ENCODE measurements at places on chromosomes 2 and 18.

DNA sequence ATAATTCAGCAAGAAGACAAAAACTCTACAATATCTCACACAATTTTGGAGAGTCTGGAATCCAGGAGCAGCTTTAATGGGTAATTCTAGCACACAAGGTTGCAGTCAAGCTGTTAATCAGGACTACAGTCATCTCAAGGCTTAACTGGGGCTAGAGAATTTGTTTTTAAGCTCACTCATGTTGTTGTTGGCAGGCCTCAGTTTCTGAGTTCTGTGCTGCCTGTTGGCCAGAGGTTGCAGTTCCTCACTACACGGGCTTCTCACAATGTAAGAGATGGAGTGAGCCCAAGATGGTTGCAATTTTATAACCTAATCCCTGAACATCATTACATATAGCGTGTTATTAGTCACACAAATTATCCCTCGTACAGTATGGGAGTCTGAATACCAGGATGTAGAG is 50.6 kb upstream of the TMEFF2 start:
- DNase-seq, result no peak

DNA sequence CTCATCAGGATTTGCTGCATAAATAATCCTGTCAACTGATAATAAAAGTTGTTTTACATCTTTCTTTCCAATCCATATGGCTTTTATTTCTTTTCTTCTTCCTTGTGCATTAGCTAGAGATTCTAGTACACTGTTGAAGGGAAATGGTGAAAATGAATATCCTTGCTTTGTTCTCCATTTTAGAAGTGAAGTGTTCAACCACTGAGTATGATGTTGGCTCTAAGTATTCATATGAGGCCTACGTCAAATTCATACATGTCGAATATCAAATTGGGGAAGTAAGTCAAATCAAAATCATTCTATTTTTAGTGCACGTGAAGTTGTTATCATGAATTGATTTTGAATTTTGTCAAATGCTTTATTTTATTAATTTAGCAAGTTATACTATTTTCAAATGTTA is 7.8 kb upstream of the ACKR3 start:
- no peak for DNase-seq

DNA sequence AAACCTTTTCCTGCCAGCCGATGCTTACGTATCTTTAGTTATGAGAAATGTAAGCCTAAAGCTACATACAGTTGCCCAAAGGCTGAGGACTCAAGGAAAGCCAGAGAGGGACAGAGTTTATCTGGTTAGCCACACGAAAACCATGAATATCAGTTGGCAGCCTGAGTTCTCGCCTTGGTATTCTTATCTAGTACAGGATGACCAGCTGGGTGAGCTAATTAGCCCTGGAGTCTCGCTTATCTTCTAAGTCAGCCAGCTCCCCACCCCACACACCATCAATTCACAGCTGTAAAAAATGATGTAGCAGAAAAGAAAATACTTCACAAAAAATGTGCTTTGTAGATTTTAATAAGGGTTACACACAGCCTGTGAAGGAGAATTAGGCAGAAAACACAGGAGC is 617.5 kb upstream of the SOX11 start:
- DNase-seq, result no peak

- DNase-seq, result no peak
Measured at GRCh38 chr2:118223511-118223991, 135.3 kb downstream of the INSIG2 start.

DNA sequence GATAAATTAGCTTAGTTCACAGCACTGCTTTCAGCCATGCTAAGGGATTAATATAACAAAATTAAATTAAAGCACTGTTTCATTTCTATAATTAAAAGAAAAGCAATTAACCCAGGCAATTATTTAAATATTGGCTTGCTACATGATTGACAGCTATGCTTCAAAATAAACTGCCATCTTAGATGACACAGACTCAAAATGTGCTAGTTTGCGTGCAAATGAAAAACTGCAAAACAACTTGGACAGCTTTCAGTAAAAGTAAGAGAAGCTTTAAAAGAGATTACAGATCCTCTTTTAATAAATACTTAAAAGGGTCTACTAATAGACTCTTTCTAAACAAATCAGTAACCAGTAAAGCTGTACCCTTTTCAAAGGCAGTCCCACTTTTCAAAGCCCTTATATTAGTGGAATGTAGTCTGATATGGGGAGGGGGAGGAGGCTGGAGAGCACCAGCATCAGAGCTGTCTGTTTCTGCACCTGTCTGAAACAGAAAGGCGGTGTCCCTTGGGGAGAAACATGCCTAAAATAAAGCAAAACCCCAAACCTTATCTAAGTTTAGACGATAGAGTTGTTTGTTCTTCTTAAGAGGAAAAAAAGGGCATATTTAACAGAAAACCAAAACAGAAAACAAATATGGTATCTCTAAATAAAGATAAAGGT is 20.8 kb downstream of the EIF2AK3 start:
- no peak for DNase-seq

GRCh38 chr18:58785171-58785805 is 79.4 kb upstream of the ZNF532 start:
- DNase-seq, result no peak

DNA sequence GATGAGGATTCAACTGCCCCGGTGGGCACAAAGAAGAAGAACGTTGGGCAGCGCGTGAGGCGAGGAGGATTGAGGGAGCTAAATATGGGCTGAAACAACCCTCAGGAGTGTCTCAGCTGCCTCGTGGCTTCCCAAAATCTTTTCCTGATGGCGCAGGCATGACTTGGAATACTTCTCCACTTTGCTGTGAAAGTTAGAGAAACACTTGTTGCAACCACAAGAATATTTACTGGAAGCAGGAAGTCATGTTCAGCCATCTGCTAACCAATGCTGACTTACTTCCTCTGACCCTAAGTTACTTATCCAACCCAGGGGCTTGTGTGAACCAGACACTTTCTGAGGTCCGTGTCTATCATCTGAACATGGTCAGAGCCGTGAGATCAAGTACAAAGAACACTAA is 148.8 kb downstream of the ARL4C start:
- DNase-seq, result no peak

DNA sequence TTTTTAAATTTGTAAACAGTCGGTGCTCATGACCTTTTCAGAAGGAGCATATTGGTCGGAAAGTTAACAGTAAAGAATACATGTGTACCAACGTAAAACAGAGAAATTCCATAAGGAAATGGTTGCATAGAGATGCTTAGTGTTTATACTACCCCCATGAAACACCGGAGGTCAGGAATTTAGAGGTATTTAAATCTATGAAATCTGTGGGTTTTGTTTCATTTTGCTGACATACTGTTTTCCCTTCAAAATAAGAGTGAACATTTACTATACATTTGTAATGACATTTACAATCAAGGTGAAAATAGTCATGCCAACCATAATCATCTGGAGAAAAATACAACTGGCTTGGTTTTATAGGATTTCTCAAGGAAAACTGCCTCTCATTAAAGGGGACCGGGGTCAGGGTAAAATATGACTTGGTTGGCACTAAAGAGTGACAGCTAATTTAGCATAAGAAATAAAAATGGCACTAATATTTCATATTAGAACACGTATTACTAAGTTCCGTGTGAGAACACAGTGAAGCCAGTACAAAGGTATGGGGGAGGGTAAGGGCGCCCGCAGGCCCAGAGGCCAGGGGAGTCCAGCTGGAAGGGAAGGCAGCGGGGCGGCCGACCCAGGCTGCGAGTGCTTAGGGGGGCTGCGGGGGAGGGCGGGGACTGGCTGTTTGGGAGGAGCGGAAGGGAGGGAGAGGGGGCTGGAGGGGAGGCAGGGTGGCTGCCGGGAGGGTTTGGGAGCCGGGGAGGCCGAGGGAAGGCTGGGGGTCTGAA is 1.1 kb upstream of the RNU4ATAC start:
- DNase-seq, result no peak

All from NCI-H1417 treated with DMSO at 0.1 percent for 48 hours (cell line).